ENCODE measurements at places on chromosomes 3 and 15.

DNA sequence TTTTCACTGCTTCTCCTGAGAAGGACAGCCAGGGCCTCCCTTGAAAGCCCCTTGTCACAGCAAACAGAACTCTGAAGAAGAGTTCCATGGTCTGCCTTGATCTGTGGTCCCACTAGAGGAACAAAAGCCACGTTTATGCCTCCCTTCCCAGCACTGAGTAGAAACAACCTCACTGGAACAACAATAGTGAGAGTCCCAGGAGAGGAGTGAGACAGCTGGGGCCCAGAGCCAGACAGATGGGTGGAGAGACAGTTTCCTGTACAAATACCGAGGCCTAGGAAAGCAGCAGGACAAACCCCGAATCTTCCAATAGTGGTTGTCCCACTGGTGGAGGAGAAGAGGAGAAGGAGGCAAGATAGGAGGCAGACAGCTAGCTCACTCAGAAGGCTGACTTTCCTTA lies 106.1 kb downstream of the WDR76 start:
- DNase-seq = no peak

DNA sequence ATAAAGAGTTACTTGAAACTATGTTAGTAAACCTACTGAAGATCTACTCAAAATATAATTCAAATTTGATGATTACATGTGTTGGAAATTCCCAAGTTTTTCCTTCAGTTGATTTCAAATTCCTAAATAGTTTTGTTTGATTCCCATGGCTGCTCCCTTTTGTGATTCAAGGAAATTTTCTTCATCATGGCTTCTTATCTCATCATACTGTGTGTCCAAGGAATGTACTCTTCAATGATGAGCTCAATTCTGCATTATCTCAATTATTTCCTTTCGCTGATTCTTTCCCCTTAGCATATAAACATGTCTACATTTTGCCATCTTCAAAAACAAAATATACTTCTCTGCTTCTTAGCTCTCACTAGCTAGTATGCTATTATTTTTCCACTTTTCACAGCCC lies 460.4 kb upstream of the NAALADL2 start:
- DNase-seq = no peak

DNA sequence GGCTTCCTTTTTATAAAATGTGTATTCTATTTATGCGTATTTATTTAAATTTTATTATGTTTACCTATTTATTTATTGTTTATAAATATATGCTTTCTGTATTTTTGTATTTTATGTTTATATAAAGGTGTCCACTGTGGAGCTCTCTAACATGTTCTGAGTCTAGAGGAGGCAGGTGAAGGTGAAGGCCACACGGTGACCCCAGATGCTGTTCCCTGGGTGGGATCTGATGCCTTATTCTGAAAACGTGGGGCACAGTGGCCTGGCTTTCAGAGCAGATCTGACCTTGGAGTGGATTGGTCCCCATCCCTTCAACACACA lies 104.7 kb upstream of the SLC7A14 start:
- no peak for DNase-seq

DNA sequence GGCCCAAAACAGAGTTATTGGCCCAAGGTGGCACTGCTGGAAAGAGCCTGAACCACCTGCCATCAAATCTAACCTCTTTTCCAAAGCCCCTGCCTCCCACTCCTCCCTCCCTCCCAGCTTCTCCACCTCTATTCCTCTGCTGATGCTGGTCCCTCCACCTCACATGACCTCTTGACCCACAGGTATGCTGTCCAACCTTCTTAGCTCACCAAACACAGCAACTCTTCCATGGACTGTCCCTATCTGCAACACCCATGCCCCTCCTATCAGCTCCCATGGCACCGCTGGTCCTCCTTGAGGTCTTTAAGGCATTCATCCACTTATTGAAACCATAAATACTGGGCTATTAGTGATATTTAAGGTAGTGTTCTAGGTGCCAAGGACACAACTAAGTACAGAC lies 12.6 kb downstream of the NUP210 start:
- DNase-seq = no peak

DNA sequence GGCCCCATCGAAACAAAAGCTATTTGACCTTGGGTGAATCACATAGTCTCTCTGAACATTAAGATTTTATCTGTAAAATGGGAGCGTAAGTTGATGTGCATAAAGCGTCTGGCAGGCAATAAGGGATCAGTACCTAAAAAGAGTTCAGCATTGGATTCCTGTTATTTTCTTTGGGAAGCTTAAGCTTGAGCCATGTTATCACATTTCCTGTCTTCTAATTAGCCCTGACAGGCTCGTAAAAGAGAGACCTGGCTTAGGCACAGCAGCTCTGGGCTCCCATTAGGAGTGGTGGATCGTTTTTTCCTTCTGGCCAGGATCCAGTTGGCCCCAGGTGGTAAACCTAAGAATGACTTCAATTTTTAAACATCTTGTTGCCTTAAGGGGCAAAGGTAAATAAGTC lies 26.0 kb upstream of the CA12 start:
- no peak for DNase-seq

DNA sequence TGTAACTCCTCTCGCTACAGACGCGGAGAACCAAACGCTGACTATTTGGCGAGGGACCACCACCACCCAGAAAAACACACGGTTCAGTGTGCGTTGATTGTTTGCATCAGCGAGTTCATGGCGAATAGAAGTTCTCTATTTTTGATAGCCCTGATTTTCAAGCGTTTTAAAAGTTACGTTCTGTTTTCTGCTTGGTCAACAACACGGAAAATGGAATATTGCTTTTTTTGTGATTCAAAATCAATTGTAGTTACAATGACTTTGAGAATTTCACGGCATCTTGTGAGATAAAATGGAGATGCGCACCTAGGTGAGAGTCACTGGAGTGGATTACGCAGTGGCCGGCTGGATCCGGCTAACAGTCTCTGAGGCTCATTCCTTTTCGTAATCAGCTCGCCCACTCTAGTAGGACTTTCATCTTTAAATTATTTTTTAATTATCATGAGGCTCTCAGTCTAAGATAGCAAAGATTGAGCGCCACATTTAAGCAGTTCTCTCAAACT lies 54.8 kb downstream of the CCDC54 start:
- no peak for DNase-seq

GRCh38 chr15:60758961-60759729 lies 280.2 kb upstream of the ICE2 start:
- no peak for DNase-seq

Data from stimulated activated CD4-positive, alpha-beta T cell treated with anti-CD3 and anti-CD28 coated beads, Interleukin-2, amount 100 ng/mL, for 48 hours (primary cell).